ENCODE measurements at places on chromosomes 6 and 20. TPM values are rescaled to one million over a fixed set of nuclear protein-coding genes. Genes with fewer than 3 reads are reported as not detected.

GRCh38 chr20:21719592-21720214 lies 14.2 kb downstream of the PAX1 start:
- DNase-seq, result no peak
- peaks cover 5% of the 10 kb centered on the region for H3K27me3 ChIP-seq
- no peaks in the 10 kb centered on the region for H3K36me3 ChIP-seq
- H3K4me1 ChIP-seq, result no peaks in the 10 kb centered on the region

GRCh38 chr20:55881204-55881603 lies 124.1 kb downstream of the CBLN4 start:
- H3K27ac ChIP-seq, result no peak overlapping the region
- no peaks in the 10 kb centered on the region for H3K4me1 ChIP-seq
- no peak for DNase-seq
- H3K36me3 ChIP-seq, result no peaks in the 10 kb centered on the region
- H3K4me3 ChIP-seq, result no peak overlapping the region

DNA sequence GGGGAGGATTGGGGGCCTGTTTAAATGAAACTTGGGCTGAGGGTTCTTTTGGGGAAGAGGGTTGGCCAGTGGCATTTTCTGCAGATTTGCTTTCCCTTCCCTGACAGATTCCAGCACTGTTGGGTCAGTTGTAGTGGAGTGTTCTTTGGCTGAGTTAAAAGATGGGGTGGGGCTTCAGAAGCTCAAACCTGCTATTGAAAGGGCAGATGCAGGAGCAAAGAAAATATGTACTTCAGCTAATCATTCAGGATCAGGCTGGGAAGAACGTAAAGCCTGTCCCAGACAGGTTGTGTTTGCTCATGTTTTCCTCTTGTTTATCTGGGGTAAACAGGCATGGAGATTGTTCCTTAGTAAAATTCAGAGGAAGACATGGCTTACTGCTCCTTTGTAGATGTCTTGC lies 2.5 kb downstream of the SASH1 start:
- H3K36me3 ChIP-seq, result no peaks in the 10 kb centered on the region
- H3K4me3 ChIP-seq, result no peak overlapping the region
- H3K27ac ChIP-seq, result peak overlapping the region; percentile 88
- DNase-seq, result no peak
- H3K27me3 ChIP-seq, result no peaks in the 10 kb centered on the region

GRCh38 chr20:51341581-51341980 lies 200.9 kb downstream of the NFATC2 start:
- H3K27ac ChIP-seq, result no peak overlapping the region
- no peak overlapping the region for H3K4me3 ChIP-seq
- no peaks in the 10 kb centered on the region for H3K36me3 ChIP-seq

DNA sequence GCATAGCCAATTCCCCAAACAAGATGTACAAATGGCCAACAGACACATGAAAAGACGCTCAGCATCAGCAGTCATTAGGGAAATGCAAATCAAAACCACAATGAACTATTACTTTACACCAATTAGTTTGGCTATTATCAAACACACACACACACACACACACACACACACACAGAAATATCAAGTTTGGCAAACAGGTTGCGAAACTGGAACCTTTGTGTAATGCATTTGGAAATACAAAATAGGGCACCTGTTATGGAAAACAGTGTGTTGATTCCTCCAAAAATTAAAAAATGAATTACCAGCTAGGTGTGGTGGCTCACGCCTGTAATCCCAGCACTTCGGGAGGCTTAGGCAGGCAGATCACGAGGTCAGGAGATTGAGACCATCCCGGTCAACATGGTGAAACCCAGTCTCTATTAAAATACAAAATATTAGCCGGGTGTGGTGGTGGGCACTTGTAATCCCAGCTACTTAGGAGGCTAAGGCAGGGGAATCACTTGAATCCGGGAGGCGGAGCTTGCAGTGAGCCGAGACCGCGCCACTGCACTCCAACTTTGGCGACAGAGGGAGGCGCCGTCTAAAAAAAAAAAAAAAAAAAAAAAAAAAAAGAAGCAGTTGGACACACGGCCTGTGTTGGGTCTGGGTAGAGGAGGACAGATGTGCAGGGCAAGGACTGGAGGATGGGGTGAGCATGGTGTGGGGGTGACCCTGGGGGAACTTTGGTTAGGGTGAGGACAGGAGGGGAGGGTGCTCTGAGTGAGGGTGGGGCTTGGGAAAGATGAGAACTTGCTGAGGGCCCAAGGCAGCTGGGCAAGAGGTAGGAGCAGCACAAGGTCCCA lies 23.8 kb downstream of the HLA-F start:
- H3K4me3 ChIP-seq, result no peak overlapping the region
- peaks cover 6% of the 10 kb centered on the region for H3K4me1 ChIP-seq
- no peaks in the 10 kb centered on the region for H3K27me3 ChIP-seq
- no peaks in the 10 kb centered on the region for H3K36me3 ChIP-seq
- DNase-seq, result no peak
- H3K27ac ChIP-seq, result no peak overlapping the region

The SIRPD gene
- total RNA-seq, result not detected

Measured in uterus (tissue), 4 donors.